ENCODE measurements at places on chromosomes 4 and X.

DNA sequence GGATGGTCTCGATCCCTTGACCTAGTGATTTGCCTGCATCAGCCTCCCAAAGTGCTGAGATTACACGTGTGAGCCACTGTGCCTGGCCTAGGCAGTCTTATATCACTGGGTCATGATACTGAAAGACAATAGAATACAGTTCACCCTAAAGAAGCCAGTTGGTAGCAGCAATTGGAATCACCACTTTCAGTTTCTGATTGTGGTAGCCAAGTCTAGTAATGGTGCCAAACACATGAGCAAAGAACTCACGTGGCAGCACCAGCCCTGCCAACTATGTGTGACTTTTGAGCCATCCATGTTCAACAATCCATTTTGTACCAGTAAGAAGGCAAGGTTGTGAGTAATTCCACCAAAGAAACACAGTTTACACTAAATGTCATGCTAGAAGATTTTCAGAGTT, 548.4 kb downstream of the KLHL13 start:
- DNase-seq: no peak

DNA sequence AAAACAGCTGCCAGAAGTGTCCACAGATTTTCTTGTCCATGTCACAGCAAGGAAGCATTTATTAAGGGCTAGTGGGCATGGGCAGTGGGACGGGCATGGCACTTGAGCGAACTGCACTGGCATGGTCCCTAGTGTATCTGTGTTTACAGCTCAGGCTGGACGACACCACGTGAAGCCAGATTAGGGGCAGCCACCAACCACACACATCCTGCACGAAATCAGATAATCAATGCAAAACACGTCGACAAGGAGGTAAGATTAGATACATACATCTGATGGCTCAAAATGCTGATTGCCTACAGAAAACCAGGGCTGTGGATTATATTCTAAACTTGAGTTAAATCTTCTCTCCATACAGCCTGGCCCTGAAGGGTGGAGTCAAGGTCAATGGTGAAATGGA, 103.8 kb upstream of the ATP6AP2 start:
- DNase-seq: no peak

DNA sequence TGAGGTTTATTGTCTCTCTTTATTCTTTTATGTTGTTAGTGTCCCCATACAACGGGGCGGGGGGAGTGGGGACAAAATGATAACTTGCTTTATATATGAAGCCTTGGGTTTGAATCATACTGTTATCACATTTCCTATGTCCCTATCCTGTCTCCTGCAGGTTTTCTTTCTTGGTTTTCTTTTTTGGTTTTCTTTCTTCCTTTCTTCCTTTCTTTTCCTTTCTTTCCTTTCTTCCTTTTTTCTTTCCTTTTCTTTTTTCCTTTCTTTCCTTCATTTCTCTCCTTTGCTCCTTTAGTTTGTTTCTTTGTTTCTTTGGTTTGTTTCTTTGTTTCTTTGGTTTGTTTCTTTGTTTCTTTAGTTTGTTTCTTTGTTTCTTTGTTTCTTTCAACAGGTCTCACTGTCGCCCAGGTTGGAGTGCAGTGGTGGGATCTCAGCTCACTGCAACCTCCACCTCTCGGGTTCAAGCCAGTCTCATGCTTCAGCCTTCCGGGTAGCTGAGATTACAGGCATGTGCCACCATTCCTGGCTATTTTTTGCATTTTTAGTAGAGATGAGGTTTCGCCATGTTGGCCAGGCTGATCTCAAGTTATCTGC, 4.8 kb downstream of the FMR1 start:
- no peak for DNase-seq

- no peak for DNase-seq
Measured at GRCh38 chrX:57821703-57822387, 88.4 kb downstream of the ZXDA start.

GRCh38 chrX:96835660-96836289, 47.9 kb upstream of the RPA4 start:
- no peak for DNase-seq

DNA sequence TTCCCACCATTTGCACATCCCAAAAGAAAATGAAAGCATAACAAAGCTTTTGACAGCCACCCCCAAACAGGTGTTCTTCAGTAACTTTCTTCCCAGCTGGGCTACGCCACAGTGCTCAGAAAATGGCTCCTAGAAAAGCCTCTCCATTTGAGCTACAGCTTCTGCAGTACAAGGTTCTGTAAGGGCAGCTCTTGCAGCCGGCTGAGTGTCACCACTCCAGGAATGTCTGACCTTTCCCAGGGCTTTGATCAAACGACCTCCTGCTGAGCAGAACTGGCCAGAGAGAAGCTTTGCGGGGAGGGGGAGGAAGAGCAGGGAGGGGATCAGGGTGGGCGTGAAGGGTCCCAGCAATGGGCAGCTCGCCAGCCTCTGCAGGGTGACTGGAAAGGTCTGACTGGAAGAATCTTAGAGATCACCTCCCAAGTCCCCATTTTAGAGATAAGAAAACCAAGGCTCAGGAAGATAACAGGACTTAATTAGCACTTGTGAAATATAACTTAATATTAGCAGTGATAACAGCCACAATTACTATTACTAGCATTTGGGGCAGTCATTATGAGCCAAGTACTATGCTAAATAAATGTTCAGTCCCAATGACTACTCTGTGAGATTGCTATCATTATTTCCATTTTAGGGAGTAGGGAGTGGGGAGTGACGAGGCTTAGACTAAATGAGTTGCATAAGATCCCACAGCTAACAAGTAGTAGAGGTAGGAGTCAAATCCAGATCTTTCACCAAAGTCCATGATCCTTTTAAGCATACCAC, 51.1 kb downstream of the LEF1 start:
- DNase-seq: no peak

GRCh38 chr4:57320849-57321248, 210.7 kb upstream of the IGFBP7 start:
- DNase-seq: no peak

- no peak for DNase-seq
Measured at GRCh38 chr4:75985116-75985515, 5.6 kb downstream of the SDAD1 start.

DNA sequence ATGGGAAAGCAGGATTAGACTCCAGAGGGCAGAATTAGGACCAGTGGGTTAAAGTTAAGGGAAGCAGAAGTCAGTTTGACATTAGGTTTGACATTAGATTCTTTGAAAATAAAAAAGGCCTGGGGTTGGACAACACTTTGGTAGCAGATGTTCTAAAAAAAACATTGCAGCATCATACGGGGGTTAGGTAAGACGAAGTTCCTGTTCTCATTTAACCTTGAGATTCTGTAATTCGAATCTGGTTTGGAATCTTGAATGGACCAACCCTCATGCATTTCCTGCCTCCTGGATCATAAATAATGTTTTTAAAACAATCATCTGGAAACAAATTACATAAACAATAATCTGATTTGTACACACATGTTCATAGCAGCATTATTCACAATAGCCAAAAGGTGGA, 181.0 kb downstream of the SHROOM3 start:
- DNase-seq: no peak

GRCh38 chr4:128517739-128518510, 230.3 kb upstream of the PGRMC2 start:
- no peak for DNase-seq

DNA sequence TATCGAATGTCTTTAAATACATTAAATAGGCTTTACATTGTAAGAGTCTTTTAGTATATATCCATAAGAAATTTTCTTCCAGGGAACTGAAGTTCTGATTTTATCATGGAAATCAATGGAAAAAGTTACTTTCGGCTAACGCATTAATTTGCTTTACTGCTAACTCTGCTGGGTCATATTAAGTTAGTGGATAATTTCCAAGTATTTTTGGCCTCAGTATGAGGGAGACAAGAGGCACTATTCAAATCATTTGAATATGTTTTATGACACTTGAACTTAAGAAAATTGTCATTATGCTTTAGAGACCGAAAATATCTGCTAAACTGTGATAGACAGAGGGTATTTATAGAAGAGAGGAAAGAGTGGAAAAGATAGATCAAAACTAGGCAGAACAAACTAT, 237.5 kb downstream of the PCDH7 start:
- DNase-seq: no peak

- DNase-seq: no peak
Measured at GRCh38 chrX:123749643-123750042, 16.8 kb upstream of the THOC2 start.

DNA sequence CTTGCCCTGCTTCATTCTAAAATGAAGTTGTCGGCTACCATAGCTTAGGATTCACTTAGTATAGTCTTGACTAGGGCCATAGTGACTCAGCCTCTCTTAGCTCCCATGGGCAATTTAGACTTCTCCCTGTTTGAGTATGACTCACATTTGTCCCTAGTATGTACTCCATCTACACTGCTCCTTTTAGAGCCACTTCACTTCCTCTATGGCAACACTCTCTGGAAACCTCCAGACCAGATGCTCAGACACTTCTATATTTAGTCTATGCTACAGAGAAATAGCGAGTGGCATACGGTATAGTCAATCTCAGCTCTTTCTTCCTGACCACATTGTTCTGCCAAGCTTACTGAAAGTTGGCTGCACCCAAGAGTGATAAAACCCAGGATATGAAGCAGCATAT, 11.2 kb downstream of the MEPE start:
- DNase-seq: no peak

- no peak for DNase-seq
Measured at GRCh38 chrX:103061486-103061885, 2.5 kb downstream of the BEX1 start.

- no peak for DNase-seq
Measured at GRCh38 chr4:81724925-81725329, 253.2 kb upstream of the RASGEF1B start.

DNA sequence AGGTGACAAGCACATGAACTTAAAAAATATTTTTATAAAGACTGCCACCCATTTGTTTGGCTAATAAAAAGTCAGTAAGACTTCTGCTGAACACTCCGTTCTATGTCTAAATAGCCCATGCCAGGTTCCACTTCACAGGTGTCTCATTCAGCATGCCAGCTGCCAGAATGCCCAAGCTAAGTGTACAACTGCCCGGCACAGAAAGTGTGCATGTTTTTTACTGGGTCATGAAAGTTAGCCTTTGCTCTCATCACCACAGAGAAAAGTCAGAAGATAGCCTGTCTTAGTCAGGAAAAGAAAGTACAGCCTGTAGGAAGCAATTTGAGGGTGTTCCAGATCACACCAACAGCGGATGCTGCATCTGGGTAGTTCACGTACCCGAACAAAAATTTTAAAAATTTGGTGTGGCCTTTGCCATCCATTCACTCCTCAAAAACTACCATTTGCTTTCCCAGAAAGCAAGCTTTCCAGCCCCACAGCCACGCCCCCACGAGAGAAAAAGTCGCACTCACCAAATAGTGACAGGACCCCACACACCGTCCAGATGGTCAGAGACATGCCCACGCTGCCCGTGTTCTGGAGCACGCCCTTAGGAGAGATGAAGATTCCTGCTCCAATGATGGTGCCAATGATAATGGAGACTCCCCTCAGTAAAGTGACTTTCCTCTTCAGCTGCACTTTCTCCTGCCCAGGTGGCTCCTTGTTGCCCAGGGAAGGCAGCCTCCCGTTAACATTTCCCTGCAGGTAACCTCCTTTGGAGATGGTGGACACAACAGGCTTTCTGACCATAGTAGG, 671 bp downstream of the SLC7A11 start:
- DNase-seq: no peak

GRCh38 chr4:187019896-187020295, 296.2 kb upstream of the FAT1 start:
- no peak for DNase-seq

GRCh38 chr4:150970685-150971151, 44.4 kb downstream of the LRBA start:
- no peak for DNase-seq

- no peak for DNase-seq
Measured at GRCh38 chr4:137700072-137700471, 167.8 kb upstream of the PCDH18 start.

- DNase-seq: no peak
Measured at GRCh38 chr4:139593091-139593564, 37.1 kb upstream of the SETD7 start.

GRCh38 chr4:154643493-154643892, 31.0 kb upstream of the FGG start:
- no peak for DNase-seq

DNA sequence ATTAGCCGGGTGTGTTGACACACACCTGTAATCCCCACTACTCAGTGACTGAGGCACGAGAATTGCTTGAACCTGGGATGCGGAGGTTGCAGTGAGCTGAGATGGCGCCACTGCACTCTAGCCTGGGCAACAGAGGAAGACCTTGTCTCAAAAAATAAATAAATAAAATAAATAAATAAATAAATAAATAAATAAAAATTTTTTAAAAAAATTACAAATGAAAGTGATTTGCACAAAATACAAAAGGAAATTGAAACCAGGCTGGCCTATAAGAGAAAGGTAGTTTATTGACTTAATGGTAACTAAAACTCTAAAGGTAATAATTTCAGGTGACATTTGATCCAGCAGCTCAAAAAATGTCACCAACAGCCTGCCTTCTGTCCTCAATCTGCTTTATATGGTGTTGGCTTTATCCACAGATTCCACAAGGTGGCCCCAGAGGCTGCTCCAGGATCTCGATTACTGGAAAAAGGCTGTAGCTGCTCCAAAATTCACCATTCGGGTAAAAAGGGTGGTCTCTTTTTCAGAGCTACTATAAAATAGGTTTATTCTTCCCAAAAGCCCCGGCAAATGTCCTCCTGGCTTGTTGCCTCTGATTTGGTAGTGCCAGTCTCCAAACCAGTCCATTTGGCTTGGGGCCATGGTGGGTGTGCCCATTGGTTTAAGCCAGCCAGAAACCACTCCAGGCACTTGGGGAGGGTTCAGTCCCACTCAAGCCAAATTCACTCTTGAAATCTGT, 61.4 kb upstream of the TRIM2 start:
- peak; percentile 83 for DNase-seq

GRCh38 chrX:85630901-85631300, 251.4 kb upstream of the POF1B start:
- DNase-seq: no peak

GRCh38 chr4:10582059-10582686, 102.4 kb downstream of the CLNK start:
- DNase-seq: peak; percentile 53

DNA sequence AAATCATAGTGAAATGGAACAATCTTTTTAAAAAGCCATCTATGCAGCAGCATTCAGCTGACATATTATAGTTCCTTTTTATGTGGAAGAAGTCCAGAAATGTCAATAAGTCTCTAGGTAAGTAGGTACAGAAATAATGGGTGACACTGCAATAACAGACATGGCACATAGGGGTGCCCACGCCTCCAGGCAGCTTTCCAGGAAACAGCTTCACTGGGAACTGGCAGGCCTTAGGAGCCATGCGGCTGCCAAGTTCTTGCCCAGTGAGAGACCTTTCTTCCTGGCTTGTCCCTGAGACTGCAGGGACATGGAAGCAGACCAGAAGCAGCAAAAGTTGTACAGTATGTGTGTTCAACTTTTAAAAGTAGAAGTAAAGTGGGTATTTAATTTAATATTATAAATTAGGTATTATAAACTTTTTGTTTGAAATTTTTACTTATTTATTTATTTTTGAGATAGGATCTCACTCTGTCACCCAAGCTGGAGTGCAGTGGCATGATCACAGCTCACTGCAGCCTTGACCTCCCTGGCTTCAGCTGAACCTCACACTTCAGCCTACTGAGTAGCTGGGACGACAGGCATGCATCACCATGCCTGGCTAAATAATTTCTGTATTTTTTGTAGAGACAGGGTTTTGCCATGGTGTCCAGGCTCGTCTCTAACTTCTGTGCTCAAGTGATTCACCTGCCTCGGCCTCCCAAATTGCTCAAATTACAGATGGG, 12.1 kb upstream of the ETNPPL start:
- DNase-seq: no peak
